ENCODE measurements at places on chromosomes 11 and 22.

DNA sequence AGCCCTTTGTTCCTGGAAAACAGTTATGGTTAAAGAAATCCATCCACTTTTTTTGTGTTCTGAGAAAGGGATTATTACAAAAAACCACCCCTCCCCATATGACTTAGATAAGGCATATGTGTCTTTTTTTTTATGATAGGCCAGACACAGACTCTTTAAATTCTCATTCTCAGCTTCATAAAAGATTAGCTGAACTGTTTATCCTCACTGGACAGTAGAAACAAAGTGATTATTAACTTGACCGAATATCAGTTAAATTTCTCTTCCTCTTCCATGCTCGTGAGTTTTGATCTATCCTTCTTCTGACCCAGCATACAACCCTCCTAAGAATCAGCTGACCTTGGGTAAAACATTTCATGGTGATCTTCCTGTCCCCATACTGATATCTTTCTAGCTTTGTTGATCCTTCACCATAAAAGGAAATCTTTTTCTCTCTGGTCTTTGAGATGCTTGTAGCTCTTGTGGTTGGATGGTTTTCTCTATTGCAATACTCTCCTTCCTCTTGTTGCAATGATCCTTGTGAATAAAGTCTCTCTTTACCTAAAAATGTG, 26.2 kb downstream of the OR2AG2 start:
- no peak for DNase-seq

DNA sequence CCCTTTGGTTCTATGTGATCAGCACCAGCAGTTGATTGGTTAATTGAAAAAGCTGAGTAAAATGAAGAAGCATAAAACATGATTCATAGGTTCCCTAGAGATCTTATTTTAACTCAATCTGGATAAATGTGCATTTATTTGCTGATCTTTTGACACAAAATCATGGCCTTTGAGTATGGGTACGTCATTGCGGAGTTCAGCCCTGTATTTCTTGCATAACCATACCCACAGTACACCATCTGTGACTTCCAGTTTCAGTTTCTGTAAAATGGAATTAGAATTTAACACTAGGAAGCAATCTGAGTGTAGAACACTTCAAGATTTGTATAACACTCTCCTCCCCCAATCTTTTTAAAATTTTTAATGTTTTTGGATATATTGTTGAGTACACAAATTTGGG, 358.2 kb downstream of the DDX10 start:
- no peak for DNase-seq

- DNase-seq: no peak
These were observed 329.1 kb downstream of the TMEM135 start for GRCh38 chr11:87366763-87367405.

DNA sequence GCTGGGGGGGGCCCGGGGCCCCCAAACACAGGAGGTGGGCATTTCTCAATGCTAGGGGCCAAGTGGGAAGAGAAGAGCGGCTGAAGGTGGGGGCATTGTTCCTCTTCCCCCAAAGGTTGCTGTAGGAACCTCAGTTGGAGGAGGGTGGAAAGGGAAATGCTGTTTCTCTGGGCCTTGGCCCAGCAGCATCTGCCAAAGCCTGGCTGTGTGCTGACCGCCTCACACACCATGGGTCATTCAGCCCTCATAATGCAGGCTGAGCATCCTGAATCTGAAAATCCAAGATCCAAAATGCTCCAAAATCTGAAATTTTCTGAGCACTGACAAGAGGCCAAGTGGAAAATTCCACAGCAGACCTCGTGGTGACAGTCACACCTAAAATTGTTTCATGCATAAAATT, 49.0 kb upstream of the BID start:
- no peak for DNase-seq

DNA sequence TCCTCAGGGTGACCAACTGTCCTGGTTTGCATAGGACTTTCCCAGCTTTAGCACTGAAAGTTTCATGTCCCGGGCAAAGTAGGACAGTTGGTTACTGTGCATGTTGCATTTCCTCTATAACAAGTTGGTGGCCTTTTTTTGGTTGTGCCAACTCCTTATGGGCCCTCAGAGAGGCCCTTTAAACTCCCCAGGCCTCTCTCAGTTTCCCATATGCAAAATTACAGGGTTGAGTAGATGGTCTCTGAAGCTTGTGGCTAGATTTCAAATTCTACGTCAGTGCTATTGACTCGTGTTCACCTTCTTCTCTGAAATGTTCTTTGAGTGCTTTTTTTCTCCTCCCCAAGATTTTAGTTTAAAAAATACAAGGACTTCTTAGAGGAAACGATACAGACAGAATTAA, 92.5 kb downstream of the MYO18B start:
- DNase-seq: no peak

DNA sequence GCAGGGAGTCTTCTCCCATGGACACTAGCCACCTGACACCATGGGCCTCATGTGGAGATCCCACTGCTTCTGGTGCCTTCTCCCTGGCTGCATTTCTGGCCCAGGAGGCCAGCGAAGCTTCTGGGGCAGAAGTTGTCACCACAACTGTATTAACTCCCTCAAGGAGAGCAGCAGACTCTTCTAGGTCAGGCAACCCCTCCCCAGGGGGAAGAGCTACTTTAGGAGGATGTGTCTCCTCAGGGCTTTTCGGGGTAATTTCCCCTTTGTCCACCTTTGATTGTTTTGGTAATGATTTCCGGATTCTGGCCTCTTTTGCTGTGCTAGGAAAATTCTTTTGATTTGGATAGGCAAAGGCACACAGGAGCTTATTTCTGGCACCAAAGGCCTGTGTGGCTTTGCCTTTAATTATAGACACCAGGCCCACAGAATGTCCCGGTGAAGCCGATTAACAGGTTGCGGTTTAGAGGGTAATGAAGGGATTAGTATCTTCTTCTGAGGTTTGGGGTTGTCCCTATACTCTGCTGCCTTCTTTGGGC, 8.9 kb upstream of the UCP2 start:
- DNase-seq: no peak

DNA sequence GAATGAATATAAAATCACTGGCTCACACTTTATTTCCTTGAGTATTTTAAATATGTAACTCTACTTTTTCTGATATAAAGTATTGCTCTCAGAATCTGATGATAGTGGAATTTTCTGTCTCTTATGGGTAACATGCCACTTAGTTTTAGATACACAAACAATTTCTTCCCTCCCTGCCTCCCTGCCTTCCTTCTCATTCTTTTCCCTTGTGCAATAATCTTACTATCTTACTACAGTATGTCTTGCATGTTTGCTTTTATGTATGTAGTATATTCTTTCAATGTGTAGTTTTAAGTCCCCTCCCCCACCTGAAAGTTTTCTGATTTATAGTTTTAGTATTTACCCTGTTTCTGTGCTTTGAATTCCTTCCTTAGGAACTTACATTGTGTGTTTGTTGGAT, 48.4 kb downstream of the INSC start:
- DNase-seq: no peak

- no peak for DNase-seq
These were observed 148.9 kb downstream of the BRD1 start for GRCh38 chr22:49678842-49679170.

DNA sequence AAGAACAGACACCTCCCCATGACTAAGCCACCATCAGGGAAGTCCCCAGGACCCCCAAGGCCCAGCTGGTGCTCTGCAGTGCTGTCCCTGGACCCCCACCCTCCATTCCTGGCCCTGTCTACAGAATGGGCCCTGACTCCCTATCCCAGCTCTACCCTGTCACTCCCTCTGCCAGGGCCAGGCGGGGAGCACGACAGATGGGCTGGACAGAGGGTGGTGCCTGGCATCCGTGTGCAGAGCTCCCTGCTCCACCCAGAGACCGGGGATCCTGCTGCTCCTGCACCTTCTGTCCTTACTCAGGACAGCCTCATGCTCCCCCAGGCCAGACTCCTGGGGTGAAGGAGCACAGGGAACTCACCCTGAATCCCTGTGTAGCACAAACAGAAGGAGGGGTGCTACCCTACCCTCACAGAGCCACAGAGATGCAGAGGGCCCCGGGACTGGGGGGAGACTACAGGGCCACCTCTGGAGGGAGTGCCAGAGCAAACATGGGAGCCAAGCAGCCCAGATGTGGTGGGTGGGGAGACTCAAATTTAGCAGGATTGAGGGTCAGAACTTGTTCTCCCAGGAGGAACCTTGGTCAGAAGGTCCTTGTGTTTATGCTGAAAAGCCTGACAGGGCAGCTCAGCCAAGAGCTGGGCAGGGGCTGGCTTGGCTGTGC, 2.0 kb downstream of the ARVCF start:
- DNase-seq: no peak

GRCh38 chr11:119144825-119145486, 3.9 kb upstream of the ABCG4 start:
- DNase-seq: no peak

DNA sequence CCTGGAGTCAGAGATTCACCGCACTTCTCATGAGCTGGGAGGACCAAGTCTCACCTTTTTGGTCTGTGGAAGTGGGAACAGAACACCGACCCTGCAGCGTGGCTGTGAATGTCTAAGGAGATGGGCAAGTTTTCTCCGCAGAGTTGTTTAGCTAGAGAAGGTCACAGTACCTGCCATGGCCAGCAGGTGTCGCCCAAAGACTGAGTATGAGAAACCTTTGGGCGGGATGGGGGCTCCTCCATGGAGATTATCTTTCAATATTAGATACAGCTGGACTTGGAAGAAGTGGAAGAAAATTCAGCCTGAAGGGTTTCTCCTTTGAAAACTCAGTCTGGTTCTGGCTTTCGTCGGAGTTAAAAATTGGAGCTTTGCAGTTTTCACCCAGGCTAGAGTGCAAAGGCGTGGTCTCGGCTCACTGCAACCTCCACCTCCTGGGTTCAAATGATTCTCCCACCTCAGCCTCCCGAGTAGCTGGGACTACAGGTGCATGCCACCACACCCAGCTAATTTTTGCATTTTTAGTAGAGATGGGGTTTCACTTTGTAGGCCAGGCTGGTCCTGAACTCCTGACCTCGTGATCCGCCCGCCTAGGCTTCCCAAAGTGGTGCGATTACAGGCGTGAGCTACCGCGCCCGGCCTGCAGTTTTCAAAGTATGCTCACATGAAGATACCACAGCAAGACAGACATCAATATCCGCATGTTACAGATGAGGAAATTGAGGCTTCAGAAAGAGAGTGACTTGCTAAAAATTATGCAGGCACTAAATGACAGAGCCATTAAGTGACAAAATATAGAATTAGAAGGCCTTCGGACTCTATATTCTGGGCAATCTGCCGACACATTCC, 10.7 kb upstream of the DSCAML1 start:
- no peak for DNase-seq

GRCh38 chr22:33492210-33492651, 428.0 kb downstream of the LARGE1 start:
- no peak for DNase-seq

- no peak for DNase-seq
These were observed 776 bp downstream of the NLRX1 start for GRCh38 chr11:119169282-119169719.

GRCh38 chr11:99098258-99098657, 77.5 kb downstream of the CNTN5 start:
- DNase-seq: no peak

DNA sequence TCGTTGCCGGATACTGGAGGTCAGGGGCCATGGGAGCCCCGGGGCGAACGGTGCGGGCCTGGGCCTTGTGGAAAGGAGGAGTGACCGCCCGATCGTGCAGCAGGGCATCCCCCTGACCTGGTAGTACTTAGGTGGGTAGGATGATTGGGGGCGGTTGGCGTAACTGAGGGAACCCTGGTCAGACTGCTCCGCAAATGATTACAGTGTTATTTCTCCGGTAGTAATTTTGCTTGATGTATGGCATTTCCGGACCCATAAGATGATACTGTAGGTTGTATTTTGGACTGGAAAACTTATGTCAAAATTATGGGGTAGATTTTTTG, 762 bp downstream of the MTMR3 start:
- DNase-seq: no peak

DNA sequence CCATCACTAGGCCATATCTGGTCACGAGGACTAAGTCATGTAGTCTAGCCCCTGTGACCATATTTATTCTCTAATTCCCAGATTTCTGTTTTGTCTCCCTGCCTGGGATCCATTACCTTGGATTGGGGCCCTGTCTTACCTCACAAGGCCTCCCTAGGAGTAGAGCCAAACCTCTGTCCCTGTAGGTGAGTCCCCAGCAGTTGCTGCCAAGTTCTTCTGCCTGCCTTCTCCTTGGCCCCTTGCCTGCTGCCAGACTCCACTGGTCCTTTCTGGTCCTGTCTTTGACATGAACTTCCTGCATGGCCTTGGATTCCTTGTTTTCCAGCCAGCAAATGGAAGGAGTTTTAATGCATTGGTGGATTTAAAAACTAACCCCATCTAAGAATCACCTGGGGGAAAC, 35.6 kb upstream of the CADM1 start:
- DNase-seq: no peak

DNA sequence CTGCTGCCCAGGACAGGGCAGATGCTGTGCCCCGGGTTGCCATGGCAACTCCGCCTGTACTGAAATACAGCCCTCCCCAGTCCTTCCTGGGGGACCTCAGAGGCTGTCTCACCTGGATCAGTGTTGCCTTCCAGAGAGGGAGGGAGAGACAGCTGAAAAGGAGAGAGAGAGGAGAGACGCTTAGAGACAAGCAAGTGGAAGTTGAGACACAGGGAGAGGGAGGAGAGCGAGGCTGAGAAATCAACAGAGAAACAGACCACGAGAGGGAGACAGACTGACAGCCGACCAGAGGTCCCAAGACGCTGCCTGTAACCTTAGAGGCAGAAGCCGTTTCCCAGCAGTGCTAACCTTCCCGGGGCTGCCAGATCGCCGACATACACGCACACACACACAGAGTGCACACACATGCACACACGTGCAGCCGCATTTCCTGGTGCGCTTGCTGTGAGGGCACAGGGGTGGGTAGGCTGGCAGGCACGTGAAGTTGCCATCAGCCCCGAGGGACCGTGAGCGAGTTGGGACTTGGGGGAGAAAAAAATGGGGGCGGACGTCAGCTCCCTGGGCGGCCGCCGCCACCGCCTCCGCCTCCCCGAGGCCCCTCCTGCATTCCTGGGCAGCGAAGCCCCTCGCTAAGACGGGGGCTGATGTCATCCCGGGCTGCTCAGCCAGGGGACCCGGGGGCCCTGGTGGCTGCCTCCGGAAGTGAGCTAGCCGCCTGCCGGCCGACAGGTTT, 88.6 kb upstream of the CRYBB3 start:
- DNase-seq: no peak

Data from NCI-H187 treated with DMSO at 0.1 percent for 48 hours (cell line).